Panc1 (cell line): ENCODE measurements at places on chromosomes 13 and 19. TPM values are rescaled to one million over a fixed set of nuclear protein-coding genes. Genes with fewer than 3 reads are reported as not detected.

SIGLEC12 gene
- total RNA-seq = not detected

IGFL2 gene
- total RNA-seq = not detected

DNA sequence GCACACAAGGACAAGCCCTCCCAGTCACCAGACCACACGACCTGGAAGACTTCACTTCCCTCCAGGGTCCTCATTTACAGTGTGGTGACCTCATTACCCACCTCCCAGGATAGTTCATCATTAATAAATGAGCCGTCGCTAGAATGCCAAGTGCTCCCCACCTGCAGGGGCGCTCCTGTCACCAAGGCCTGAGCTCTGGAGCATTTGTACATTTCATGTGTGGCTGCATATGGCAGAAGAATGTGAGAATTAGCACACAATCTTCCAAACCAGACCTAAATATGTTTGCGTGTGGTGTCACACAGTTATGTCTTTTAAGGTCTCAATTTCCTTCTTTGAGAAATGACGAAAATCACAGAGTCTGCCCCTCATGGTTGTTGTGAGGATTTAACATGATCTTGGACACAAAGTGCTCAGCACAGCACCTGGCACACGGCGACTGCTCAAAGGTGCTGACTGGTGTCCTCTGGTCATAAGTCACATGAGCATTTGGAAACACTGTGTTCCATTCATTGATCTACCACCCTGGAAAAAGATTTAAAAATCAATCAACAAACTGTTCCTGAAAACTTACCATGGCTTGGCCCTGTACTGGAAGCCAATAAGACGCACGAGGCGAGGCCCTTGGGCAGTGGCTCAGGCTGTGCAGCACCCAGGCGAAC is 150.6 kb upstream of the SPACA7 start:
- no peak for DNase-seq
- no peaks in the 10 kb centered on the region for H3K4me1 ChIP-seq

WDR88 gene
- total RNA-seq = 0.31 TPM

DNA sequence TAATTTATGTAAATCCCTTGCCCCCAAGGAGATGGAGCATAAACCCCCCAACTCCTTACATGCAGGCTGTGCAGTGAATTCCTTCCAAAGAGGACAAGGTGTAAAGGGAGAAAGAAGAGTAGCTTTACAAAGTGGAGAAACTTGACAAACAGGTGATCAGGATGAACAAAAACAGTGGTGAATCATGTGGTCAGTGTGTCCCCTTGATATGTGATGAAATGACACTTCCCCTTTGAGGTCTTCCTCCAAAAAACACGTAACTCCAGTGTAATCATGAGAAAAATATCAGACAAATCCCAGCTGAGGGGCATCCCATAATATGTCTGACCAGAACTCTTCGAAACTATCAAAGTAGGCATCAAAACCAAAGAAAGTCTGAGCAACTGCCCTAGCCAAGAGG is 29.5 kb upstream of the AKT2 start:
- no peak for DNase-seq
- peaks cover 10% of the 10 kb centered on the region; the same call in 1 of the 2 replicates for H3K27me3 ChIP-seq
- H3K27ac ChIP-seq = no peak overlapping the region
- H3K36me3 ChIP-seq = no peaks in the 10 kb centered on the region
- H3K4me1 ChIP-seq = no peaks in the 10 kb centered on the region
- no peak overlapping the region for H3K4me3 ChIP-seq

MED25 gene
- 52.4 TPM for total RNA-seq

GRCh38 chr19:13831537-13832467 is 36.6 kb downstream of the ZSWIM4 start:
- no peak for DNase-seq
- H3K4me1 ChIP-seq = peaks cover 28% of the 10 kb centered on the region
- H3K36me3 ChIP-seq = no peaks in the 10 kb centered on the region; the same call in 1 of the 2 replicates

NOVA2 gene
- 0.44 TPM for total RNA-seq

CYP2F1 gene
- not detected for total RNA-seq

DNA sequence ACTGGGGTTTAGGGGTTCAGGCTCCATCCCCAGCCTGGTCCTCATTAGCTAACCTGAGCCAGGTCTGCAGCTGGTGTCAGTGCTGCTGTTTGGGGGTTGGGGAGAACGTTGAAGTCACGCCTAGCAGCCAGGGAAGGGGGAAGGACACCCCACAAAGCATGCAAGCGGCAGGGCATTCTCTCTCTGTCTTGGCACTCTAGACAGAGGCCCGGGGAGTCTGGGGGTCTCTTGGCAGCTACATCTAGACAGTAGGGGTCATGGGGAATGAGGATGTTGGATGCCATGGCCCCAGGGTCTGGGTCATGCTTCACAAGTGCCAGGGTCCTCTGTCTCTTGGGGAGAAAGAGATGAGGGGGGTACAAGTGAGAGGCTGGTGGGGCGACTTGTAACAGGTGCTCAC is 2.6 kb downstream of the ERICH4 start:
- H3K27me3 ChIP-seq = no peaks in the 10 kb centered on the region
- H3K4me3 ChIP-seq = no peak overlapping the region
- H3K27ac ChIP-seq = no peak overlapping the region
- H3K36me3 ChIP-seq = no peaks in the 10 kb centered on the region
- DNase-seq = no peak

DNA sequence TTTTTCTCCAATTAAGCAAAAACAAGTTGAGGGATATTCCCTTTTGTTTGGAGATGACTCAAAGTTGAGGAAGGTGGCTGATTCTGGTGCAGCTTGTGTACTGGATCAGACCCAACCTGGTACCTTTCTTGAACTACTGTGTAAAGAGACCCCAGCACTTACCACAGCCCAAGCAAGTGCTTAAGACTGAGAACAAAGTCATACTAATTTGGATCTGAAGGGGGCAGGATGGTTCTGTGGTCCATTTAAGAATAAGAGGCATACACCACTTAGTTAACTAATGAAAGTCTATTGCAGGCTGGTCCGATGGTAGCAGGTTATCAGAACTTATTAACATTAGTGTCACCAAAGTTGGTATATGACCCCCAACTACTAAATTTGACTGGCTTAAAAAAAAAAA is 6.3 kb downstream of the THSD1 start:
- no peaks in the 10 kb centered on the region for H3K36me3 ChIP-seq
- no peaks in the 10 kb centered on the region for H3K4me1 ChIP-seq
- H3K4me3 ChIP-seq = no peak overlapping the region

DNA sequence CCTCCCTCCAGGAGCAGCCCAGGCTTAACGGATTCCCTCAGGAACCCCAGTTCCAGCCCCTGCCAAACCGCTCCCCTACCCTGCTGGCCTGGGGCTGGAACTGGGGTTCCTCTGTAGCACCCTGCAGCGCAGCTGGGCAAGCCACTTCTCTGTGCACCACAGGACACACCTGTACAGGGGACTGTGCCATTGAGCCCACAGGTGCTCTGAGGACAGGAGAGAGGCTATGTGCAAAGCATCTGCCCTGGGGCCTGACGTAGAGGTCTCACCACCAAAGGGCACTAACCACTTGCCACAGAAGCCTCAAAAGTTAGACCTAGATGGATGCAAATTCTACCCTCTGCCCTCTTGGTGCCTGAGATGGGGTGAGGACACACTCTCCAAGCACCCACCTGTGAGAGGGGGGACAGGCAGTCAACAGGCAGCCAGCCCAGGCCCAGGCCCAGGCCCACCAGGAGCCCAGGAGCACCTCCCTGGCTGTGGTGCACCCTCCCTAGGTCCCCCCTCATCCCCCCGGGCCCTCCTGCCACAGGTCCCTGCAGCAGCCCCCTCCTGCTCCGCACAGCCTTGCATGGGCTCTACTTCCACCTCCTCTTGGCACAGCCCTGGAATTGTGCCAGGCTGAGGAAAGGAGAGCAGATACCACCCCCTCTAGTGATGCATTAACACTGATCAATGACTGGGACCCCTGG is 27.6 kb upstream of the SLC35E1 start:
- H3K27me3 ChIP-seq = no peaks in the 10 kb centered on the region
- no peaks in the 10 kb centered on the region for H3K36me3 ChIP-seq
- H3K27ac ChIP-seq = no peak overlapping the region
- H3K4me1 ChIP-seq = no peaks in the 10 kb centered on the region; the same call in 1 of the 2 replicates
- no peak for DNase-seq
